ENCODE measurements at places on chromosomes 12 and 14.

DNA sequence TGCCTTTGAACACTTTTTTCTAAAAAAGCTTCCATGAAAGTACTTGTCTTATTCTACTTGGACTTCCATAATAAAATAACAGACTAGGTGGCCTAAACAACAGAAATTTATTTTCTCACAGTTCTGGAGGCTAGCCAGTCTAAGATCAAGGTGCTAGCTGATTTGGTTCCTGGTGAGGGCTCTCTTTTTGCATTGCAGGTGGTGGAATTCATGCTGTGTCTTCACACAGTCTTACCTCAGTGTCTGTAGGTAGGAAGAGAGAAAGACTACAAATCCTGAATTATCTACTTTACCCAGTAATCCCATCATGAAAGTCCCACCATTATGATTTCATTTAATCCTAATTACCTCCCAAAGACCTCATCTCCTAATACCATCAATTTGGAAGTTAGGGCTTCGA, 356.0 kb downstream of the NAV3 start:
- no peak for DNase-seq

DNA sequence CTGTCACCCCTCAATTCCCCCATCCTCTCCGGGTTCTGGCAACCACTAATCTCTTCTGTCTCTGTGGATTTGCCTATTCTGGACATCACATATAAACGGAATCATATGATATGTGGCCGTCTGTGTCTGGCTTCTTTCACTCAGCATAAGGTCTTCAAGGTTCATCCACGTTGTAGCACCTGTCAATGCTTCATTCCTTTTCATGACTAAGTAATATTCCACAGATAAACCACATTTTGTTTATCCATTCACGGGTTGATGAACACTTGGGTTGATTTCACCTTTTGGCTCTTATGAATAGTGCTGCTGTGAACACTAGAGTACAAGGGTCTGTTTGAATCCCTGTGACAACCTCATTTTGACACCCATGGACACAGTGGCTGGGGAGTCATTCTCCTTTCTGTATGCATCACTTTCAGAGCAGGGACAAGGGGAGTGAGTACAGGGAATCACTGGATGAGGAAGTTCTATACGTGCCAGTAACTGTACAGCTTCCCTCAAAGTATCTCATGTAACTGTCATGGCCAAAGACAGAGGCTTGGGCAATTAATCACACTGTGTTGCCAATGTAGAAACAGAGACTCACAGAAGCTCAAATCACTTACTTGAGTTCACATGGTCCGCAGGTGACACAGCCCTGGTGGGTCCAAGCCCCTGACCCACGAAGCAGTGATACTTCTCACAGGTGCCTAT, 10.9 kb upstream of the TESC start:
- DNase-seq, result no peak

DNA sequence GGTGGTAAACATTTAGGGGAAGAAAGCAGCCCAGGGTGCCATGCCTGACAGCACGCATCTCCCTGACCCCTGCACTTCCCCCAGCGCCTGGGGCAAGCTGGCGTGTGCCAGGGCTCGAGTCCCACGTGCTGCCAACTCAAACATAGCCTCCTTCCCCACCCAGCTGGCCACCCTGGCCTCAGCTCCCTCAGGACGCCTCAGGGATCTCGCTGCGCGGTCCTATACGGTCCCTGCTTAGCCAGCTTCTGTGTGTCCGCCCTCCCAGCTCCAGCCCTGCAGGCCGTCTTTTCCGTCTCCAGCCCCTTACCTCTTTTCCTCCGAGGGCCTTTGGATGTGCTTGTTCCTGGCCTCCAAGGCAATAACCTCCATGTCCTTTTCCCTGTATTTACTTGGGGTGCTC, 71.0 kb downstream of the TESC start:
- no peak for DNase-seq

DNA sequence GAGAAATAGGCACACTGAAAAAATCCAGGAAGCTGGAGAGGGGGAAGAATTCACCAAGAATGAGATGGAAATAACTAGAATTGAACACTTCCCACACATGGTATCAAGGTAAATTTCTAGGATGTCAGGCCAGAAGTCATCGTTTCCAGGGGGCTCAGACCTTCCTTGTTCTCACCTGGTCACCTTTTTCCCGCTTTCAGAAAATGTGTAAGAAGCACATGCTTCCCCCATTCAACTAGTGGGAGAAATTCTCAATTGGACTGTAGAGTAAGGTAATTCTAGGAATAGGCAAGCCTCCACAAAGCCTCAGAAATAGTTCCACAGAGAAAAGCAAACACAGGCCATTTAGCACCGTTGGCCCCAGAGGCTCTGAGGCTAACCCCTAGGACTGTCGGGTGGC, 2.8 kb upstream of the PTMS start:
- no peak for DNase-seq

- no peak for DNase-seq
Measured at GRCh38 chr14:52395728-52396127, 81.6 kb downstream of the PTGER2 start.

DNA sequence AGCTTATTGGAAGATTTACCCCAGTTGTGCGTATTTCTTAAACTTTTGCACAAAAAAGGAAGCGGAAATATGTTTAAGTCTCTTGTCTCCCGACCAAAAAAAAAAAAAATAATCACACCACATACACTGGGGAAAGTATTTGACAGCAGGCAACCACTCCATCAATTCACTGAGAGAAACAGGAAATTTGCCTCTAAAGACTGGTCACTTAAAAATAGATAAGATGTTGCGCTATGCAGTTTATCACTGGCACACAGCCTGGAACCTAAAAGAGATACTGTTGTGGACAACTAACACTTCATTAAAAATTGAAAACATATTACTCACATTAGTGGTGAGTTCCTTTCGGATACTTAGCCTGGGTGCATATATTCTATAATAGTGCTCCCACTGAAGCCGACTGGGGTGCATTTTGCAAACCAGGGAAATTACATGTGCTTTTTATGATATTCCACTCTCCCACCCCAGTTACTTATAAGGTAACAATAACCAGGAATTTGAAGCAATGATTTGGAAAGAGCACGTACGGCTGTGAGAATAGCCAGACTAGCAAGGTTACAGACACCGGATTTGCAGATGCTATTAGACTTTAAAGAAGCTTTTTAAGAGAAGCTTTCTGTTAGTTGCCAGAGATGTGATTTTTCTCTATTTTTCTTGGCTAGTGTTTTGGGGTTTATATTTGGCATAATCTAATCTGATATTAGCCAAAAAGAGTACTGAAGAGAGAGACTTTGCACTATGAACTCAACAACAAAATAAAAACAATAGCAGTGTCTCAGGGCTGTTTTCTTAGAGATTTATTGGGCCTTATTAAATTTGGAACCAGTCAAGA, 311.5 kb downstream of the NOVA1 start:
- DNase-seq, result no peak

DNA sequence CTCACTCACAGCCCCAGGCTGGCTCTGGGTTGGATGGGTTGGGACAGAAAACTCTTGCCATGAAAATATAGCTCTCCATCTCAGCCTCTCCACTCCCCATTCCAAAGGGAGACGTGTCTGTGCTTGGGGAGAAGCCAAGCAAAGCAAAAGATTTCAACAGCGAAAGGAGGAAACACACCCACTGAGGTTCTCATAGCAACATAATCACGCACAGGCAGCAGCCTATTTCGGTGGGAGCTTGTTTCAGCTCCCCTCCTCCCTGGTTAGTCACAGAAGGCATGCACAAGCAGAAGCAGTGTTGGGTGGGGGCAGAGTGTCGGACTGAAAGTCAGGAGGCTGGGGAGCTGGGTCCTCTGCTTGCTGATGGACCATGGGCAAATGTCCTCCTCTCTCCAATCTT, 1.9 kb upstream of the PRMT8 start:
- no peak for DNase-seq

DNA sequence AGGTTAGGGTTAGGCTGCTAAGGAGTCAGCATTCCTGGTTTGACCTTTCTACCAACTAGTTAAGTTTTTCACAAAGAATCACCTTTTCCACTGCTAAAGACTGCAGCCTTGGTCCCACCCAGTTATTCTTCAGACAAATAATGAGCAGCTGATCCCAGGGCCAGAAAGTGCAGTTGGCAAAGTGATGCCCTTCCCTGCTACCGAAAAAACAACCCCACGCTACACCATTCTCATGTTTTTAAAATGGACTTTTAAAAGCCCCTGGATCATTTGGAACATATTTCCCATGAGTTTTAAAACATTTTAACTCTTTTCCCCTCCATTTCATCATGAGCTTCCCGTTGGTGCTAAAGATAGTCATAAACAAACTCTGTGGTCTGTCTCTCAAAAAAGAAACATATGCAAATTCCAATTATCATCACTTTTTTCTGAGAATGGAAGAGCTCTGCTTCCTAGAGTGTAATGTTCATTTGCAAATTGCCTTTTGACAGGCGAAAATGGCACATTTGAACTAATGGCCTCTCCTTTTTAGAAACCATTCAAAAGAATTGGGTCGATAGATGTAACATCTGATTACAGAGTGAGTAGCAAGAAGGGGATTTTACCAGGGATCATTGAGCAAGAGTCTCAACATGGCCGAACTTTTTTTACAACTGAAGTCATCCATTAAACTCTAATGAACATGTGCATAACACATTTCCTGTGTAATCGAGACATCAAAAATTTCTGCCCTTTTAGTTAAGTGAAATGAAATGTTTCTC, 129.3 kb upstream of the RAP1B start:
- DNase-seq, result no peak

- DNase-seq, result no peak
Measured at GRCh38 chr12:68375756-68376695, 43.9 kb upstream of the MDM1 start.

DNA sequence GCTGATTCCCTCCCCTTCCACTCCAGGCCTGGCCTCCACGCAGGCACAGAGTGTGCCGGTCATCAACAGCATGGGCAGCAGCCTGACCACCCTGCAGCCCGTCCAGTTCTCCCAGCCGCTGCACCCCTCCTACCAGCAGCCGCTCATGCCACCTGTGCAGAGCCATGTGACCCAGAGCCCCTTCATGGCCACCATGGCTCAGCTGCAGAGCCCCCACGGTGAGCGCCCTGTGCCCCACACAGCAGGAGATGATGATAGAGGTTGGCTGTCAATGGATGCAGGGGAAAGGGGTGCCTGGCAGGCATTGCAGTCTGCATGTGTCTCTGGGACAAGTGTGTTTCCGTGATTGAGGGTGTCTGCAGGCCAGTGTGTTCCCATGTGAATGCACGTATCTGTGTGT, 18.8 kb downstream of the C12orf43 start:
- no peak for DNase-seq

GRCh38 chr12:64706857-64707256, 52.3 kb downstream of the GNS start:
- no peak for DNase-seq

- no peak for DNase-seq
Measured at GRCh38 chr12:122088179-122088810, 9.7 kb downstream of the MLXIP start.

DNA sequence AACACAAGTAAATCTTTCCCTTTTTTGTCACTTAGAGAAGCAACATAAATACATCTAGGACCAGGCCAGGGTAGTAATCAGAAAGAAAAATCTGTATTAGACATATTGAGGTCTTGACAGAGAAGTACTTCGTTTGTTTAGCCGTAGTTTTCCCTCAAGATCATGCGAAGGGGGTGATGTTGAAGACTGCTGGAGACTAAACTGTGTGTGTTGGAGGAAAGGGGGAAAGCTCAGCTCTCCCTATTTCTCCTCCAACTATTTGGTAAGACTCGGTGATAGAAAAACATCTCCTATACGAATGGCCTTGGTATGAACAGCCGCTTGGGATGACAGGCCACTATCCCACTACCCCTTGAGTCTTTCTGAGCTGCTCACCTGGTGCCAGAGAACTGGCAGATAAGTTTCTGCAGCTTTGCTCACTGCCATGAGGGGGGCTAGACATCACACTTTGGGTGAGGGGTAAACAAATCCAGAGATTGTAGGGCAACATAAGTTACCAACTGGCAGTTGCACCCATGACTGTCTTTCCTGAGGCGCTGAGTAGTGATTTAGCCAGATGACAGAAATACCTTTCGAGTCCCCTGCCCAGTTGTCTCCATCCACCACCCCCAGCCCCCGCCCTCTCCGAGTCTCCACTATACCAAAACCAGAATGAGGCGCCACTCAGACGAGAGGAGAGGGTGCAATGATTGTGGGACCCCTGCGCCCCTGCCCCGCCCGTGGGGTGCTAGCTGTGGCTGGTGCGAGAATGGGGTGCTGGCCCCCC, 685 bp downstream of the VAMP1 start:
- DNase-seq, result no peak
